NCI-H2081 treated with DMSO at 0.1 percent for 48 hours (cell line): ENCODE measurements at places on chromosomes 5 and 9.
A peak's percentile ranks its signal among the peaks of the same experiment; 100 is the strongest.

- DNase-seq: no peak
These were observed 155.5 kb upstream of the RAD23B start for GRCh38 chr9:107127608-107128007.

GRCh38 chr9:121199921-121200320, 1.7 kb downstream of the RAB14 start:
- no peak for DNase-seq

- no peak for DNase-seq
These were observed 1922.1 kb upstream of the WWC1 start for GRCh38 chr5:166369346-166369745.

GRCh38 chr5:14057289-14057688, 85.9 kb upstream of the TRIO start:
- no peak for DNase-seq

- DNase-seq: no peak
These were observed 90.3 kb upstream of the OTULINL start for GRCh38 chr5:14491015-14491915.

- DNase-seq: no peak
These were observed 135.9 kb downstream of the GABRB2 start for GRCh38 chr5:161410640-161411039.

- no peak for DNase-seq
These were observed 31.8 kb downstream of the TSTD2 start for GRCh38 chr9:97601228-97601898.

GRCh38 chr5:10695055-10695649, 65.9 kb downstream of the DAP start:
- DNase-seq: peak; percentile 49

DNA sequence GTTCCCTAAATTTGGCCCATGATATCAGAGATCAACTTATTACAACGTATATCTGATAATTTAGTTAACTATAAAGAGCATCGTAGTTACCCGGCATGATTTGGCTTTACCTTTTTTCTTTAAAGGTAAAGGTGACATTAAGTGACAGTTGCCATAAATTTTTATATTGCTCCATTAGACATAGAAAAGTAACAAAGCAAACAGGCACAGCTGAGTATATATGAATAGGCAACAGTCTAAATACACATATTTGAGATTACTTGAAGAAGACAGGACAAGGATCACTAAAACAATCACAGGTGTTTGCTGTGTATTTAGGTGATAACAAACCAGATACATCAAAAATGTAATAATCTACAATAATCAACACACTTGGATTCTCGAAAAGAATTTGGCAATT, 34.8 kb downstream of the RFX3 start:
- DNase-seq: peak; percentile 69

- DNase-seq: no peak
These were observed 16.1 kb downstream of the SV2C start for GRCh38 chr5:76099286-76099702.

- DNase-seq: no peak
These were observed 30.6 kb downstream of the NKX2-5 start for GRCh38 chr5:173204185-173204979.

- DNase-seq: no peak
These were observed 278.0 kb upstream of the NUDT12 start for GRCh38 chr5:103840600-103840999.

GRCh38 chr5:61023131-61023530, 78.1 kb downstream of the NDUFAF2 start:
- DNase-seq: no peak

DNA sequence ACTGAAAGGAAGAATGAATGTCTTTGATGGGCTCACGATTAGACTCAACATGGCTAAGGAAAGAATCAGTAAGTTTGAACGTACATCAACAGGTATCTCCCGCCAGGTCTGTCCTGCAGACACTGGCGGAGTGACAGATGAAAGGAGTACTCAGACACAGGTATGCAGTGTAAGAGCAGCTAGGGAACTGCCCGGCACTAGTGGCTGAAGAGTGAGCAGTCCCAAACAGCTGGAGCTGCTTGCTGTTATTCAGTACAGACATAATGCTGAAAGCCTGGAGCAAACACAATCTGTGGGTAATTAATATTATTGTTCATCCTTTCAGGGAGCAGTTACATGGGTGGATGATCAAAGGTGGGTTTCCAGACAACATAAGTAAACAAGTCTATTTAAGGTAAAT, 835.5 kb downstream of the TLE4 start:
- DNase-seq: no peak

DNA sequence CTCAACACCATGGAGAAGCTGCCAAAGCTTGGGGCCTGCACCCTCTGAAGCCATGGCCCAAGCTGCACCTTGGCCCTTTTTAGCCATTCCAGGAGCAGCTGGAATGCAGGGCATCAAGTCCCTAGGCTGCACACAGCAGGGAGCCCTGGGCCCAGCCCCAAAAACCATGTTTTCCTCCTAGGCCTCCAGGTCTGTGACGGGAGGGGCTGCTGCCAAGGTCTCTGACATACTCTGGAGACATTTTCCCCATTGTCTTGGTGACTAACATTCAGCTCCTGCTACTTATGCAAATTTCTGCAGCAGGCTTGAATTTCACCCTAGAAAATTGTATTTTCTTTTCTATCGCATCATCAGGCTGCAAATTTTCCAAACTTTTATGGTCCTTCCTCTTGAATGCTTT, 64.6 kb downstream of the ELOVL7 start:
- DNase-seq: no peak

- DNase-seq: no peak
These were observed 117.5 kb downstream of the ZNF608 start for GRCh38 chr5:124628721-124629596.

GRCh38 chr9:91681461-91682305, 258.1 kb upstream of the NFIL3 start:
- no peak for DNase-seq

DNA sequence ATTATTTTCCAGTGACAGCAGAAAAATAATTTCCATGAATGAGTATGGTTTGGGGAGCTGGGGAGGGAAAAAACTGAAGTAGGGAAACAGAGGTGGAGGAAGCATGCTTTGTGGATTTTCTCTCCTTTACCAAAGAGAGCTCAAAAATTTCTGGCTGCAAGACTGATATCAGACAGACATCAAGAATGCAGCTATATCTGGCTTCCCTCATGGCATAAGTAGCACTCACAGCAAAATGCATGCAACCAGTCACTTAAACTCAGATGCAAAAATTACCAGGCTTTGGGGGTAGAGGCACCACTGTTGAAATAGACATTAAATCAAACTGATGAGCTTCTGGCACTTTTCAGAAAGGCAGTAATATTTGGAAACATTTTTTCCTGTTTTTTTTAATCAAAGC, 196.9 kb downstream of the TSSK1B start:
- DNase-seq: no peak

DNA sequence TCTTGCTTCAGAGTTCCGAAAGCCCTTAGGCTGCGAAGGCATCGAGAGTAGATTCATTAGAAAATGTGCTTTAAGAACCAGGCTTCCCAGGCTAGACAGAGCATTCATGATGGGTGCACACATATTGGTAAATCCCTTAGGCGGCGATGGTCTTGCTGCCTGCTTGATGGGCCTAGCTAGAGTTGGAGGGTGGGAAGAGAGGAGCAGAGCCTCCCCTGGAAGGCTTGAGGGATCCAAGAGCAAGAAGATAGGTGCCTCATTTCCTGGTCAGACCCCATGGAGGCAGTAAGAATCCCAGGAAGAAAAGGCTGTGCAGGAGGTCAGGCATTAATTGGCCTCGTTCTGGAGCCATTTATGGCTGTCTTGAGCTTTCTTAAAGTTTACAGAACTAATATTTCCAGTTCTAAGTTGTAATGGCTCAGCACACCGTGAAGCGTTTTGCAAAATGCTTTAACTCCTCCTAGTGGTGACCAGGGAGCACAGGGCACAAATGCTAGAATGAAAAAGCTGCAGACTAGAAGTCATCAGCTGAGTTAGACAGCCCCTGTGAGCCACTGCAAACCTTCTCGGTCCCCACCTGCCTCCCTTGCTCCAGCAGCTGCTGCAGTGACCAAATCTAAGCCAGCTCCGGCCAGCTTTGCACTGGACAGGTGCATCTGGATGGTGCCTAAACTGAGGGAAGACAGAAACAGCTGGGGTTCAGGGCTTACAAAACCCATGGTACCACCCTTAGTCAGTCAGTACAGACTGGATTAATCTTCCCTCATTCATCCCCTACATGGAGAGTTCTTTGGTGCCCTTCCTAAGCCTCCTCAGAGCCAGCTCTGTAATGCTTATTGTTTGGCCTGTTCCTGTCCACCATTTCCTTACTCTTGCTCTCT, 14.7 kb downstream of the SLC45A2 start:
- DNase-seq: no peak

DNA sequence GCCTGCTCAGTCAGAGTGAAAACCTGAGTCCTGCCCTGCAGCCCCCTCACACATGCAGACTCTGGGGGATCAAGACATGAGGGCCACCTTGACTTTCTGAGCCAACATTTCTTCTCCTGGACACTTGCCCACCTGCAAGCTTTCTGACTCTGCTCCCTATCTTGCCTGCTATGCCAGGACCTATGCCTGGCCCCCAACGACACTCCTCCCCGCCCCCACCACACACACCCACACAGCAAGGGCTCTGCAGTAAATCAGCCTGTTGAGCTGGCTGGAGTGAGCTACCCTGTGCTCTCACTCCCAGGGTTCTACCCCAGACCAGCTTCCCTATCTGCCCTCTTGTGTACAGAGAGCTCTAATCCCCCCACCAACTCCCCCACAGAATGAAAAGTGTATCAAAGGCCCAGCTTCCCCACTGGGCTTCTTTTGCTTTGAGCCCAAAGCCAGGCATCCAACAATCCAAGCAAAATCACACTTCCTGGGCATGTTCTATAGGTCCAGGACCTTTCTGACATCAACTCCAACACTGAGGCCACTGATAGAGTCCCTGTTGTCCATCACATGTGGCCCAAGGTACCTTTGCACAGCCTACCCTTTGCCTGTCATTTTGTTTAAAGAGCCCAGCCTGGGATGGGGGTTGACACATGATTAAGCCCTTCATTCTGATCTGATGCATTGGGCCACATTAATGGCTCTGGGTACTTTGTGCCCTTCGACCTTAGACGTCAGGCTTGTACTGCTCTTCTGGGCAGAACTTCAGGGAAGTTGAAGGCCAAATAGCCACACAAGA, 7.2 kb downstream of the PDLIM4 start:
- DNase-seq: no peak

GRCh38 chr9:89679016-89679415, 74.2 kb downstream of the GADD45G start:
- no peak for DNase-seq

- DNase-seq: no peak
These were observed 412.7 kb downstream of the PIK3R1 start for GRCh38 chr5:68628082-68628814.

DNA sequence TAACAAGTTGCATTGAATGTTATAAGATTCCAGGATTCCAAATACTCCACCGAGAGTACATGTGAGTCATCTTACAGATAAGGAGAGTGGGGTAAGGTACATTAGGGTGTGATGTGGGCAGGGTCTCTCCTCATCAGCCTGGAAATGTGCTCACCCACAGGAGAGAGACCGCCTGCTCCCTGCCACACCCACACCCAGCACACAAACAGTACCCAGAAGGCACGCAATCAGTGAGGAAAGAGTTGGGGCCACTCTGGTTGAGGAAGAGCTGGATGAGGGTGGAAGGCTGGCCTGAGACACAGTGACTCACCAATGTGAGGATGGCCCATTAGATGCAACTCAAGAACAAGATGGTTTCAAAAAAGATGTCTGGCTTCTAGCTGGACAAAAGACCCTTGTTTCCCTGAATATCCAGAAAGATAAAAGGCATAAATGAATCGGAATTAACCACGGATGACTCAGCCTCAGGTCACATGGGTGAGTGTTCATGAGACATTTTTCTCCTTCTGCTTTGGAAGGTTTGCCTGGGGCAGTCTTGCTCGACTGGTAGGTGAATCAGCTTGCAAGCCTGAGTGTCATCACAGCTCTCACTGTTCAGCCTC, 51.1 kb upstream of the LHFPL2 start:
- no peak for DNase-seq

DNA sequence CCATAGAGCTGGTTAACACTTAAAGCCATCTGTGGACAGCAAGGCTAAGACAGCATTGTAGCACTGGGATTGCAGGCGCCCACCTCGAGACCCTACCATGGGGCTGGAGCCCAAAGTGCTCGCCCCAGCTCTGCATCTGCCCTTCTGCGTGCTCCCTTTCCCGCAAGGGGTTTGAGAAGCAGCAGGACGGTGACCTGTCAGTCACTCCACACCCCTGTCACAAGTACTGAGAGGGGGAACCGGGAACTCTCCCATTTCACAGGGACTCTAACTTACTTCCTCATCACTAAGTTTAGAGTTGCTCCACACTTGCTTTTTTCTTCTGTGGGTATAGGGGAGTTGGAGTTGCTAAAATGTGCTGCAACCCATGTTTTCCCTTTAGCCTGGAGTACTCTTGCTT, 273.2 kb downstream of the SMARCA2 start:
- DNase-seq: no peak

- no peak for DNase-seq
These were observed 279.0 kb downstream of the AUH start for GRCh38 chr9:91082731-91083130.

GRCh38 chr9:25703701-25704357, 25.6 kb upstream of the TUSC1 start:
- no peak for DNase-seq

- no peak for DNase-seq
These were observed 73.6 kb downstream of the USP20 start for GRCh38 chr9:129908906-129909305.

DNA sequence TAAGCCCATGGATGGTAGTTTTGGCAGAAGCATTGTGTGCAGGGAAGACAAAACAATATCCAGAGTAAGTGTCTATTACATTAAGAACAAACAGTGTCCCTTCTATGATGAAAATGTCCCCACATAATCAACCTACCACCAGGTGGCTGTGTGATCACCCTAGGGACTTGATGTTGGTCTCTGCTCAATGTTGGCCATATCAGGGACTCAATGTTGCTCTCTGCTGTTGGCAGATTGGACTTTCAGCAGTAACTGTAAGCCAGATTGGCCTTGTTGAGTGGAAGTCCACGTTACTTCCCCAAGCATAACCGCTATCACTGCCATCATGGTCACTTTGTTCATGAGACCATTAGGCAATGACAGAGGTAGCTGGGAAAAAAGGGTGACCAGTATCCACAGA, 52.8 kb upstream of the PRSS3 start:
- DNase-seq: no peak

DNA sequence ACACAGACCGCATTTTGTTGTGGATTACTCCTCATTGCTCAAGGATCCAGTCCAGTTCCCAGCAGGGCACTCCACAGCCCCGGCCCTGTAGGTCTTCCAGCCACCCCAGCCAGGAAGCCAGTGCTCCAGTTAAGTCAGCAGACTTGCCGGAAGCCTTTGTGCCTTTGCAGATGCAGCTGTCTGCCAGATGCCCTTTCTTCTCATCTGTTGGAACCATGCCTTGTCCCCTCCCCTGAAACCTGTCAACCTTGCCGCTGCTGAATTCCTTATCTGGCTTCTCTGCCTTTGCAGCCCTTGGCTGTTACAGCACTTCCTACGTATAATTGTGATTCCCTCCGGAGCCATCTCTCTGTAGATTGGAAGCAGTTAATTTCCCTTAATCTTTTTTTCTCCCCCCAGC, 28.4 kb downstream of the PSAT1 start:
- DNase-seq: no peak

GRCh38 chr5:67672636-67673035, 476.0 kb upstream of the CD180 start:
- DNase-seq: no peak

GRCh38 chr9:90147426-90147825, 495.2 kb downstream of the DIRAS2 start:
- no peak for DNase-seq
